ENCODE measurements at places on chromosomes 16 and 17.

- DNase-seq, result no peak
These were observed 19.2 kb downstream of the KDM8 start for GRCh38 chr16:27222249-27223225.

- no peak for DNase-seq
These were observed 22.5 kb upstream of the CHMP6 start for GRCh38 chr17:80969030-80969673.

GRCh38 chr17:56436142-56436541 lies 157.4 kb upstream of the NOG start:
- DNase-seq, result no peak

DNA sequence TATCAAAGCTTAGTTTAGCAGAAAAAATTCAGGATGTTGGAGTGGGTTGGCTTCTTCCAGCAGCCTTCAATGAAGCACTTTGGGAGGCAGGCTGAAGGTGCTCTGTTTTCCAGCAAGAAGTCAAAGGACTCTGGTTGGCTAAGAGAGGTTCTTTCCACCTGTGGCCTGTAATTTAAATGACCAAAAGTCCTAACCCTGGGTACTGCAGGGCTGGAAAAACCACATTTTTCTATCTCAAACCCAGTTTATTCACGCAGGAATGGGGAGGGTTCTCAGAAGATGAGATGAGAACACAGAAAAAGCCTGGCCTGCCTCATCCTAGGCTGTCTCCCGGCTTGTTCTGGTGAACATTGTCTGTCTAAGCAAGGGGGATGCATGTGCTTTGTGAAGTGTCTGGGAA lies 68.6 kb upstream of the ZFHX3 start:
- no peak for DNase-seq

DNA sequence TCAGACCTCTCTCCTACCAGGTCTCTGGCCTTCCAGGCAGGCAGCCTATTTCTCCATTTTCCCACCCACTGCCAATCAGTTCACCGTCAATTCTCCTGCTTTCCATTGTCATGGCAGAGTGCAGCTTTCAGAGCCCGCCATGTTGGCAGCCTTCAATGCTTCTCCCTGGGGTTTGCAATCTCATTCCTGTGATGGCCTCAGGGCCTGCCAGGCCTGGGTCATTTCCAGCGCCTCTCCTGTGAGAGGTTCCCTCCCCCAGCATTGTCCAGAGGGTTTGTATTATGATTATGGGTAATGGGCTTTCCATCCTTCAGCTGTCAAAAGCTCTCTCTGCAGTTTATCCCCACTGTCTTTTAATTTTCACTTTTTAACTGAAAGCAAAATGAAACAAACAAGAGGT lies 716.6 kb upstream of the CDH8 start:
- no peak for DNase-seq

Data from CD4-positive, alpha-beta T cell treated with Interferon alpha-2 for 1 hour (primary cell).